Germinal center (tissue), 1 donor: ENCODE measurements at places on chromosomes 1 and 21.

DNA sequence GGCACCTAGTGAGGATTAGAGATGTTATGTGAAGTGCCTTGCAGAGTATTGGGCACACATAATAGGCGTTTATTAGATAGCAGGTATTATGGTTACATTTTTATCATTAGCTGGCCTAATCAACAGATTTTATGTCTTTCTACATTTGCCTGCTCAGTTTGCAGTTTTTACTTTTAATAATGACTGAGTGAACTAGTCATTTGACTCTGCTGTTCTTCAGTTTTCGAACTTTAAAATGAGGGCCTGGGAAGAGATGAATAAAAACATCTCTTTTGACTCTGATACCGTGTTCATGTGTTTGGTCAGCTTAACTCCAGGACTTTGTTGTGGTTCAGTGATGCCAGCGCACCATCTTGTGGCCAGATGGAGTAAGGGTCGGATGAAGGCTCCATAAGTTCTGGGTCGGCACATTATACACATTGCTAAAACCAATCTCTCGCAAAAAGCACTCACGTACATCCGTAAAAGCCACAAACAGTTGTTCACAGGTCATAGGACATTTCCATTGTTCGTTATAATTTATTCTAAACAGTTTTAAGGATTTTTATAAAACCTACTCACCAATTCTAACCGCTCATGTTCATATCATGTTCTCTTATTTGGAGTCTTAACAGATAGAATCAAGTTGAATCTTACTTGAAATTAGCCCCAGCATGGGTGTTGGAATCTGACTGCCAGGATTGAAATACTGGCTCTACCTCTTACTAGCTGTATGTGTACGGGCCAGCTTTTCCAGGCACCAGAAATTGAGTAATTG lies 78.4 kb upstream of the GPR88 start:
- DNase-seq: peak; percentile 51

DNA sequence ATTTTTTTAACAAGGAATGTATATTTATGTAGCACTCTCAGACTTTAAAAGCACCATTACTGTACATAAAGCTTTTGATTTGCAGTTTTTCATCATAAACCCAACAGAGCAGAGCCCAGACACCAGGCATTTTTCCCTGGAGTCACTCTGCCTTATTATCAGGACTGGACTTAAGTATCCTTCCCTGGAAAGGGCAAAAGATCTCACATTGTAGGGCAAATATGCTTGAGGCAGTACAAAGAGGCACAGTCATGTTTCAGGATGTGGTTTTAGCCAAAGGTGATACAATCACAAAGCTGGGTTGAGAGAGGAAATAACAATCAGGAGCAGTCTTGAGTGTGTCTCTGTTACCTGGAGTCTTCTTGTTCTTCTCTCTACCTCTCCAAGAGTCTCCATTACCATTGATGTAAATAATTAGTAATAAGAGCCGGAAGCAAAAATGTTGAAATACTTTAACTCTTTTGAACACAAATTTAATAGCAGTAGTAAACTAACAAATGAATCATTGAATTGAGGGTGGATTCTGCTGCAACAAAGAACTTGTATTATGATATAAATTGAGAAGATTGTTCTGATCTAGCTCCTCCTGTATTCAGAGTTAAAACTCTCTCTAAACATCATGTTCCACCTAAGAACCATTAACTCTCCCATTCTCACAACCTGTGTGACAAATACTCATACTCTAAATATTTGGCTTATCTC lies 160.5 kb downstream of the LTN1 start:
- no peak for DNase-seq

GRCh38 chr1:30522031-30523004 lies 201.1 kb downstream of the MATN1 start:
- DNase-seq: no peak

- DNase-seq: no peak
These were observed 17.7 kb upstream of the ZSCAN20 start for GRCh38 chr1:33454646-33455282.

DNA sequence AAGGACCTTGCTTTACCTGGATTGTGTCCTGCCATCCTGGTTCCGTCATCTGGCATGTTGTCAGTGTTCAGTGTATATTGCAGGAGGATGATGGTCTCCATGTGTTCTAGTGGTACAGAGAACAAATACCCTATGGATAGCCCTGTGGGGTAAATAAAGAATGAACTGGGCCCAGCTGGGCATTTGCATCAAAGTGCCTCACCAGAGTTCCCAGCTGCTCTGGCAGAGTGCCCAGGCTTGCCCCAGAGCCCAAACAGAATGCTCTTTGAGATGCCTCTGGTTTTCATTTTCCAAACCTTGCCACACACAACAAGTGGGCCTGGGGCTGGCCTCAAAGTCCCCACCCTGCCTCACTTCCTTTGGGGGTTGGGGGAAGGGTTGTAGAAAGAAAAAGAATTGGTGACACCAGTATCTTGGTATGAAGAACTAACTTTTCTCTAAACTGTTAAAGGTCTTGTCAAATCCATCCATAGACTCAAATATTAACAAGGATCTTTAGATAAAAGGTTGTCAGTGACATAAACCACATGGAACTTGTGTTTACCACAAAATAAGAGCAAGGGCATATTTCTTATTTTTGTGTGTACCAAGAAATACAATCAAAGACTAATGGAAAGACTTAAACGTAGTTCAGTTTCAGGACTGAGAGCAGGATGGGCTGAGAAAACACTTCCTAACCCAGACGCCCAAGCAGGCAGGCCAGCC lies 82.2 kb downstream of the LMO4 start:
- DNase-seq: no peak

GRCh38 chr1:209650454-209650853 lies 1.8 kb downstream of the LAMB3 start:
- DNase-seq: no peak

GRCh38 chr1:99086057-99086456 lies 81.4 kb upstream of the PLPPR5 start:
- DNase-seq: no peak

GRCh38 chr1:220926146-220926545 lies 46.9 kb downstream of the HLX start:
- no peak for DNase-seq

GRCh38 chr1:109151146-109151990 lies 37.5 kb downstream of the ELAPOR1 start:
- DNase-seq: no peak

DNA sequence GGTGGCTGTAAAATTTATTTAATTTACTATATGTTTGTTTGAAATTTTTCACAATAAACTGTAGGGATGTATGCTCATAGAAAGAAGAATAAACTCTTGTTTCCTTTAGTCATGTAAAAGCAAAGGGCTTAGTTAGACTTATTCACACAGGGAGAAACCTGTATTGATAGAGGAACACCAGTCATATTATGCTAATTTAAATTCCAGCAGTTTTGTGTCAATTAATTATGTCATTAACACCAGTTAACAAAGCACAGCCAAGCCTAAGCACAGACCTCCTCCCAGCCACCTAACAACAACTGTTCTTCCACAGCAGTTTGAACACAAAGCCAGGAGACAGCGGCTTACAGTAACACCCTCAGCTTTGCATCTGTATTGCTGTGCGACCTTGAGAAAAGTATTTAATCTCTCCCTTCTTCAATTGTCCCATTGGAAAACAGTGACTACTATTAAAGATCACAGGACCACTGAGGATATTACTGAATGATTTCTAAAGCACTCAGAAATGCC lies 260.8 kb upstream of the RRP15 start:
- no peak for DNase-seq

- no peak for DNase-seq
These were observed 80.5 kb downstream of the MIS18A start for GRCh38 chr21:32198384-32198783.

DNA sequence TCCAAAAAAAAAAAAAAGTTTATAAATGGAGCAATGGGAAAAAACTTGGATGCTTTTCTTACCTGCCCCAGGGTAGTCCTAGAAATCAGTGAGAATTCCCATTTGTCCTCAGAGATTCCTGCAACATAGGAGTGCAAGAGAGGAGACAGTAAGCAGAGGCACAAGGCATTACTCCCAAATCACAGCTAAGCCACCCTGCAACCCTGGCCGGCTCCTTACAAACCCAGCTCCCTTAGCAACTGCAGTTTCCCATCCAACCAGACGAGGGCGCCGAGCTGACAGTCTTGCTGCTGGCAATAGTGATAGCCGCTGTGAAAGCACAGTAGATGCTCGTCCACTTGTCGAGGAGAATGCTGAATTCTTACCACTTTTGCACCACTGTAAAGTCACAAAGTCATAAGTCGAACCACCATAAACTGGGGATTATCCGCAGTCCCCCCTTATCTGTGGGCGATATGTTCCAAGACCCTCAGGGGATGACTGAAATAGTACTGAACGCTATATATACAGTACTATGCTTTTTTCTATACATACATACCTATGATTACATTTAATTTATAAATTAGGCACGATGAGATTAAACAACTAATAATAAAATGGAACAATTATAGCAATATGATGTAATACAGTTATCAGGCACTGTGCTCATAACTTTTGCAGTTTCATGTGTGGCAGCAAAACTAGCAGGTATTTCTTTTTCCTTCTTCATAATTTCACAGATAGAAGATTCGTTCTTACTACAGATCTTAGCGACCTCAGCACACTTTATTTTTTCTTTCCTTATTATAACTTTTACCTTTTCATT lies 6.0 kb upstream of the PITHD1 start:
- peak; percentile 59 for DNase-seq

- no peak for DNase-seq
These were observed 130.9 kb upstream of the MROH9 start for GRCh38 chr1:170804419-170804818.

- DNase-seq: no peak
These were observed 176.4 kb upstream of the KAZN start for GRCh38 chr1:14421977-14422609.

- DNase-seq: no peak
These were observed 9.5 kb downstream of the CDC73 start for GRCh38 chr1:193131266-193131860.

- no peak for DNase-seq
These were observed 184.8 kb upstream of the VAMP3 start for GRCh38 chr1:7586031-7586941.

DNA sequence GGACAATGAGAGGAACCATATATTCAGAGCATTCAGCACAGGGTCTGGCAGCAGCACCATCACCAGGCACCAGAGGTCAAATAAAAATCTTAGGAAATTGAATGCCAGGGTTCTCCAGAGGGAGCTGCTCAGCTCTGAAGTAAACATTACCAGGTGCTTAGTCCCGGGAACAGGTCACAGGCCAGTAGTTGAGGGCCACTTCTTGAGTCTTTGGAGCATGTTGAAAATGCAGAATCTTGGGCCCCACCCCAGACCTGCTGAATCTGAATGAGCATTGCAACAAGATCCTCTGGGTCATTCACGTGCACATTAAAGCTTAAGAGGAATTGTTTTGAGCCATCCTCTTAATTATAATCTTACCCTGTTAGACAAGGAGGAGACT lies 33.8 kb downstream of the PHC2 start:
- DNase-seq: no peak

DNA sequence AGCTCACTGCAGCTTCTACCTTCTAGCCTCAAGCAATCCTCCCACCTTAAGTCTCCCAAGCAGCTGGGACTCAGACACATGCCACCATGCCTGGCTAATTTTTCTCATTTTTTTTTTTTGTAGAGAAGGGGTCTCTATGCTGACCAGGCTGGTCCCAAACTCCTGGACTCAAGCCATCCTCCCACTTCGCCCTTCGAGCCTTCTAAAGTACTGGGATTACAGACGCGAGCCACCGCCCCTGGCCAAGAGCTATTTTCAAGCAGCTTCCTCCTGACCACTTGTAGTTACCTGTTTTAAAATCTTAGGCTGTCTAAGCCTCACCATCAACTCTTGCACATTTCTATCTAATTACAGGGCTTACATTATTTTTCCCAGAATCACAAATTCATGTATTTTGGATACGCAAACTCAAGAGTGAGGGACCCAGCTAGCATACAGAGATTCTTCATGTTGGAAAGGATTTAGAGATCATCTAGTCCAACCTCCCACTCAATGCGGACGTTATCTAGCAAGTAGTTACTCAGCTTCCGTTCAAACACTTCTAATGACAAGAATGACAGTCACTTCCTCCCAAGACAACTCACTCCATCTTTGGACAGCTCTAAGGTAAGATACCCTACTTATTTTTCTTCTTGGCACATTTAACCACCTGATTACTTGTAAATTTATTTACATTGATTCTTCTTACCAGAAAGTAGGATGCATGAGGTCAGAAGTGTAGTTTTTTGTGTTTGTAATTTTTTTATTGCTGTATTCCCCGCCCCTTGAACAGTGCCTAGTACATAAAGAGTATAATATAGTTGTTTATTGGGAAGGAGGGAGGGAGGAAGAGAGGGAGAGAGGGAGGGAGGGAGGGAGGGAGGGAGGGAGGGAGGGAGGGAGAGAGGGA lies 65.4 kb downstream of the LUZP1 start:
- DNase-seq: no peak

DNA sequence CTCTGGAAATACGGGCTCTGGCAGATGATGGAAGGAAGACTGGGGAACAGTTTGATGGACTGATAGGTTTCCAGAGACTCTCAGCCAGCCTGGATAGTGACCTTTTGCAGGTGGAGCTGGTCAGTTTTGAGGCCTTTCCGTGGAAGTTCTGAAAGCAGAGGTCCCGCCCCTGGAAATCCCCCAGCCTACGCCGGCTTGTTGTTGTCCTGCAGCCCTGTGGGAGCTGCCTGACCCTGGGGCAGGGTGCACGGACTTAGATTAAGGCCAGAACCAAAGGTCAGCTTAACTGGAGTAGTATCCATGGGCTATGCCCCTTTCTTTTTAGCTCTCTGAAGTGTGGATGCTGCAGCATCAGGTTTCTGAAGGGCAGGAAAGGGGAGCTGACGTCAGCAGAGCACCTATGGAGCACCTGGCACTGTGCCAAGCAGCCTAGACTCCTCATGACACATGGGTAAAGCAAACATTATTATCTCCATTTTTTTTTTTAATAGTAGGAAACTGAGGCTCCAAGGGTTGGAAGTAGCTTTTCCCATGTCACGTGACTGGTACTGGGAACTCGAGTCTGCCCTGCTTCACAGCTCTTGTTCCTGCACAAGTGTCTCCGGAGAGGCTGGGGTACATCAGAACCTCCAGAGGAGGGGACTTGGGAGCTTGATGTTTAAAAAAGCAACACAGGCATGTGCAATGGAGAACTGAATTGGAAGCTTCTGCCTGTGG lies 38.5 kb downstream of the IER5 start:
- DNase-seq: no peak

- DNase-seq: no peak
These were observed 106.6 kb downstream of the VPS13D start for GRCh38 chr1:12336413-12336812.

- no peak for DNase-seq
These were observed 19.1 kb downstream of the DDAH1 start for GRCh38 chr1:85445906-85446305.

- no peak for DNase-seq
These were observed 18.0 kb downstream of the UBE2T start for GRCh38 chr1:202323731-202324130.
